Stimulated activated CD4-positive, alpha-beta T cell treated with anti-CD3 and anti-CD28 coated beads, Interleukin-1b, Interleukin-23, amount 100 ng/mL, for 1 hour (primary cell): ENCODE measurements at places on chromosomes 7 and 10.

GRCh38 chr10:30736685-30737232 is 107.2 kb upstream of the LYZL2 start:
- no peak for DNase-seq

DNA sequence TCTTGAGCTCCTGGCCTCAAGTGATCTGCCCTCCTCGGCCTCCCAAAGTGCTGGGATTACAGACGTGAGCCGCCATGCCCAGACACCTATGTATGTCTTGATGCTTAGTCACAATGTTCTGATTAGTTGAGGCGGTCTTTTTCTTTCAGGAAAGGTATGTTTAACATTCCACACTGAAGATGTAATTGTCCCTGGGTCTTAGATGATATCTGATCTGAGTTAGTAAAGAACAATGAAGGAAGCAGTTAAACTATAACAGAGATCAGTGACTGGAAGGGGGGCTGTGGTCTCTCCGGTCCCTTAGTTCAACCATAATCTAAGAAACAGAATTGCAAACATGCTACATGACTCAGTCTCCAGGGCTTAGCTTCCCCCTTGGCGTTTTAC is 31.5 kb upstream of the SH2D4B start:
- no peak for DNase-seq

- no peak for DNase-seq
These were observed 6.0 kb downstream of the ICA1 start for GRCh38 chr7:8255680-8256655.

GRCh38 chr7:156773966-156774365 is 119.0 kb downstream of the LMBR1 start:
- DNase-seq, result no peak

GRCh38 chr10:6535156-6535764 is 44.8 kb downstream of the PRKCQ start:
- no peak for DNase-seq
